Mammary microvascular endothelial cell (primary cell): ENCODE measurements at places on chromosomes 3 and 15. TPM values are rescaled to one million over a fixed set of nuclear protein-coding genes. Genes with fewer than 3 reads are reported as not detected.

The ZBTB47 gene
- total RNA-seq, result 11.6 and 11.7 TPM in 2 replicates

The FGD5 gene
- 49.4 and 50.4 TPM in 2 replicates for total RNA-seq

The ANKUB1 gene
- total RNA-seq, result not detected in 2 replicates

The CCR9 gene
- total RNA-seq, result not detected in 2 replicates

The DNAJA4 gene
- 6.3 and 7.8 TPM in 2 replicates for total RNA-seq

The GOLGA6D gene
- total RNA-seq, result not detected in 2 replicates

The CGGBP1 gene
- 29.9 and 32.4 TPM in 2 replicates for total RNA-seq

The SPTBN5 gene
- total RNA-seq, result 2.3 and 3.8 TPM in 2 replicates

The SENP7 gene
- 3.5 TPM in 2 replicates for total RNA-seq

The SPINK8 gene
- not detected in 2 replicates for total RNA-seq

The GOLGA6L9 gene
- total RNA-seq, result 0.47 and 0.69 TPM in 2 replicates

The SST gene
- total RNA-seq, result not detected in 2 replicates

The SUSD5 gene
- 4.3 and 4.6 TPM in 2 replicates for total RNA-seq

The CRABP1 gene
- 0.20 TPM in 1 of 2 replicates, not detected in the other for total RNA-seq

The MEX3B gene
- total RNA-seq, result 3.0 and 3.8 TPM in 2 replicates

The SLC12A1 gene
- not detected in 2 replicates for total RNA-seq
